Activated CD8-positive, alpha-beta memory T cell treated with anti-CD3 and anti-CD28 coated beads, Interleukin-2, amount 10 ng/mL, durations not matched to agents 7 days and 5 days (primary cell): ENCODE measurements at places on chromosomes 5 and 9.

DNA sequence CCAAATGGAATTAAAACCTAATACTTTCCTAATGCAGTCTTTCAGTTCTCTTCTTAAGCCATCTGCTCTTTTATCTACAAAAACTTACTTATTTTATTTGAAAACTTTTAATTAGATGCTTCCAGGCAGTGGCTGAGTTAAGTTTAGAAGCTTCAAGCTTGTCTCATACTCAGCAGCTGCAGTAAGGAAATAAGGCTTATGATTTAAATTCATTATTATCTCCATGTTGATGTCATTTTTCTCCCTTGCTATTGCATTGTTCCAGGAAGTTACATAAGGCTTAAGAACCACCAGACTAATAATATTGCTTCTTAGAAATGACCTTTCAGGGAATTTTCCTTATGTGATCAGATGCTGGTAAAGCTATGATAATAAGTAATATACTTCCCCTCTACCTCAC is 119.6 kb downstream of the PPP2R2B start:
- peaks cover 16% of the 10 kb centered on the region for H3K4me1 ChIP-seq
- no peak overlapping the region for H3K27ac ChIP-seq
- H3K4me3 ChIP-seq, result no peak overlapping the region
- H3K36me3 ChIP-seq, result peaks cover 9% of the 10 kb centered on the region
- H3K27me3 ChIP-seq, result no peaks in the 10 kb centered on the region
- DNase-seq, result no peak

DNA sequence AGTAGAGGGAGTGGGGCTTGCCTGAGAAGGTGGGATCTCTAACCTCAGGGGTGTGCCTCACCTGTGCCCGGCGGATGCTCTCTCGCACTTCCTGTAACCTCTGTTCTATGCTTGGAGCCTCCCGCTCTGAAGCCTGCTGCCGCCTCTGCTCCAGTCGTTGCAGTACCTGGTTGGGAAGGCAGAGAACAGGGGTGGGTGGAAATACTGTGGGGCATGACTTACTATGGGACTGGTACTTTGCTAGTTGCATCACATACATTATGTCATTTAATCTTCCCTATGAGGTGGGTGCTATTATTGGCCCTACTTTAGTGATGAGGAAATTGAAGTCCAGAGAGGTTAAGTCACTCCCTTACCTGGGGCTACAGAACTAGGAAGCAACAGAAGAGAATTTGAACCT is 5.2 kb downstream of the FCHSD1 start:
- no peak overlapping the region for H3K4me3 ChIP-seq
- H3K4me1 ChIP-seq, result peaks cover 32% of the 10 kb centered on the region
- DNase-seq, result no peak
- no peaks in the 10 kb centered on the region for H3K27me3 ChIP-seq
- H3K36me3 ChIP-seq, result peaks cover 15% of the 10 kb centered on the region

GRCh38 chr5:180915924-180916323 is 17.0 kb downstream of the BTNL8 start:
- H3K27ac ChIP-seq, result no peak overlapping the region
- H3K36me3 ChIP-seq, result peaks cover 2% of the 10 kb centered on the region

GRCh38 chr9:90925581-90926257 is 124.1 kb downstream of the SYK start:
- DNase-seq, result no peak
- peaks cover 5% of the 10 kb centered on the region for H3K4me1 ChIP-seq
- H3K36me3 ChIP-seq, result no peaks in the 10 kb centered on the region
- no peak overlapping the region for H3K27ac ChIP-seq
- no peak overlapping the region for H3K4me3 ChIP-seq

DNA sequence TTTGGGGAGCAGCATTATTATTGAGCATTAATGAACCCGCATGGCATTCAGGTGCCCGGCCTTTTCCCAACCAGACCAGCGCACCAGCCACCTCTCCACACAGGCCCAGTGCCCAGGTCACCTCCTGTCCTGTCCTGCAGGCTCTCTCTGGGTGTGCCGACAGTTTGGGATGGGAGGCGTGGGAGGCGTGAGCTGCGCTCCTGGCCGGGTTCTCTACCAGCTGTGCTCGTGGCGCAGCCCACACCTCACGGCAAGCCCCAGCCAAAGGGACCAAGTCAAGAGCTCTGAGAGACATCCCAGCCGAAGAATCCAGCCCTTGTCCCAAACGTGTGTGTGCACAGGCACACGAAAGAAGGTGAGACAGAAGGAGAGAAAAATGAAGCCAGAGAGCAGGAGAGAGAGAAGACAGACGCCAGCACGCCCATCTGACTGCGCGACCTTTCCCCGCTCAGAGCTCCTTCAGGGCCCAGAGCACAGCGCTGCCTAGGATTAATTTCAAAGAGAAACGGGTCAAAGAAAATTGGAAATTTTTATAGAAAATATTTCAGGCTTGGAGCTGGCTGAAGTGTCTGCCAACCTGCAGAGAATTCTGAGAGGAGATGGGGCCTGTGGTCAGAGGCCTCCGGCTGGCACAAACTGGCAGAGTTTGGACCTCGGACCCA is 81.7 kb downstream of the ADAMTS2 start:
- no peaks in the 10 kb centered on the region for H3K27me3 ChIP-seq
- no peaks in the 10 kb centered on the region for H3K36me3 ChIP-seq
- no peaks in the 10 kb centered on the region for H3K4me1 ChIP-seq
- no peak overlapping the region for H3K27ac ChIP-seq
